ENCODE measurements at places on chromosomes 2 and 18.
A peak's percentile ranks its signal among the peaks of the same experiment; 100 is the strongest.

DNA sequence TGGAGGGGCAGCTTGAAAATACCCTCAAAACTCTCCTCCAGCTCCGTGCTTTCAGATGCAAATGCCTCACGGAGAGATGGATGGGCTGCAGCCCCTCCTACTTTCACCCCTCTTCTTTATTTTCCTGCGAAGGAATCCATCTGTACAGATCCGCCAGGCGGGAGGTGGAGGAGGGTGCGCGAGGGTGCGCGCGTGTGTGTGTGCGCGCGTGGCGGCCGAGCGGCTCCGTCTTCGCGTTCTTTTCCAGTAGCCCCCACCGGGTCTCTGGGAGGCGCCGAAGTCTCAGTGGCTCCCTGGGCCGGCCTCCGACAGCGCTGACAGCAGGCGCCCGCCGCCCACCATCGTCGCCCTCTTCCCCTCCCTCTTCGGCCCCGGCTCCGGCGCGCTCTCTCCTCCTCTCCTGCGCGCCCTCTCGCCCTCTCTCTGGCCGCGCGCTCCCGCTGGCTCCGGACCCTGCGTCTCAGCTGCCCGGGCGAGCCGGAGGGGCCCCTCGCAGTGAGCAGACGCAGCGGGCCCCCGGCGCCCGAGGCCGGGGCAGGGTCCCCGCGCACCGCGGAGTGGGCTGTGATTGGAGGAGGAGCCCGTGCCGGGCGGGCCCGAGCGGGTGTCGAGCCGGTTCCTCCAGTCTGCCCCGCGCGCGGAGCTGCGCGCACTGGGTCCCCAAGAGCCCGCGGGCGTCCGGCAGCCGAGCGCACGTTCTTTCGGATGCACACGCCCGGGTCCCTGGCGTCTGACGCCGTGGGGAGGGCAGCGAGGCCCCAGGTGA, at the start of gene CDH7:
Gene CDH7 (plus strand): TSS at position 624 of the 766 bp plus-strand sequence. CDS start 11,831 bp downstream, outside the sequence.
- DNase-seq = peak; percentile 25

DNA sequence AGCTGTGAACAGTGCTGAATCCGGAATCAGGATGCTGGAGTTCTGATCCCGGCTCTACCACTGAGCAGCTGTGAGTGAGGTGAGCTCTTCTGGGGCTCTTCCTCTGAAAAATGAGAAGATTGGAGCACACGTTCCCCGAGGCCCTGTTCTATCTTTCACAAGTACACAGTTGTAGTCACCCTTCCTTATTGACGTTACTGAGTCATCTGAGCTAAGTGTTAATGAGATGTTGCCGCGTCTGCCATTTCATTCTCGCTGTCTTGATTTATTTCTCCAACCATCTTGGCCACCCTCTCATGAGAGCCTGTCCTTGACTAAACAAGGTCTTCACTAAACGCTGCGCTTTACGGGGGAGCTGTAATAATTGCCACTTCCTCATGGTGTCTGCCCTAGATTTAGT, 31.9 kb upstream of the EFR3B start:
- DNase-seq = no peak

DNA sequence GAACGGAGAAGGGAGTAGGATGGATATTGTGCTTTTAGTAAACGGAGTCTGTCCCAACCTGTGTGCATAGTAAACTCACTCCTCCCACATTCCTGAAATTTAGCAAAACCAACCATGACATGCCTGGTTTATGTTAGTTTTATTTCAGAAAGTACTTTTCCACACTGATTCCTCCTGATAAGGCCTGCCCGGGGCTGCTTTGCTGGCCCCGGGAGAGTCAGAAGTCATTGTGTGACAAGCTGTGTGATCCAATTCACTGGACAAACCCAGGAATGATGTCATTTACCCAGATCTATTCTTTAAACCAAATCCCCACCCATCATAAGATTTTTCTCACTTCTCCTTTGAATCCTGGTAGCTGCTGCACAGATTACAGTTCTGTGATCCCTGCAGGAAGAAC, 109.0 kb downstream of the SETBP1 start:
- DNase-seq = no peak

- DNase-seq = no peak
Observed at GRCh38 chr2:43274055-43274454, 47.6 kb upstream of the ZFP36L2 start.

- no peak for DNase-seq
Observed at GRCh38 chr2:188117706-188118105, 174.0 kb upstream of the GULP1 start.

- DNase-seq = no peak
Observed at GRCh38 chr2:48753228-48753627, 2.3 kb downstream of the LHCGR start.

GRCh38 chr2:70922235-70923234, 13.2 kb upstream of the ATP6V1B1 start:
- no peak for DNase-seq

GRCh38 chr2:65456064-65456463, 23.7 kb upstream of the SPRED2 start:
- no peak for DNase-seq

DNA sequence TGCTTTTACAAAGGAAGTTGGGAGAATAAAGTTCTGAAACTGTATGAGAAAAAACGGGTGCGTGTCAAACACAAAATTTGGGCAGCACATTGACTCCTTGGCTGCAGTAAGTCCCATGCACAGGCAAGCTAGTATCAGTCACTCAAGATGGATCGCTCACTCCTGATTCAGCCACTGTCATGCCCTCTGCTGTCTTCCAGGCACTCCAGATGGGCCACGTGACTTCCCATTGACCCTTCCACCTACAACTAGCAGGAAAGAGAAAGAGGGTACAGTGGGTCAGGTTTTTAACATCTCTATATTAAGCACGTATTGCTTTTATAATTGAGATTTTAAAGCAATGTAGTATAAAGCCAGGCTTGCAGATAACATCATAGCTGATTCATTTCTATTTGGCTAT, 8.6 kb downstream of the ARHGEF33 start:
- no peak for DNase-seq

- DNase-seq = no peak
Observed at GRCh38 chr2:179861416-179862067, at the start of gene ZNF385B. Gene ZNF385B, minus strand, starts transcription at chr2:179861612.

DNA sequence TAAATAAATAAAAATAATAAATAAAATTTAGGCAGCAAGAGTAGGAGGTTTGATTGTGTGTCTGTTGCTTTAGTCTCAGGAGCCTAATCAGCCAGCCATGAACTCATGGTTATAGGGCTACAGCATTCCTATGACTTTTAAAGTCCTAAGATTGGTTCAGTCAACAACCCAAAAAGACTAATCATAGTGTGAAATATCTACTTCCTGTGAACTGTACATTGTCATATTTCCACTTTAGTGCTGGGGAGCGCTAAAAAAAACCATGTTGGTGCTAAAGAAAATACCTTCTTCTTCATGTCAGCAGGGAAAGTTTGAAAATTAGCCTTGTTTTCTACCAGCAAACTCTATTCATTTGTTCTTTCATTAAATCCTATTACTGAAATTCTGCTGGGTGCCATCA, 521.6 kb downstream of the RNF144A start:
- DNase-seq = no peak

DNA sequence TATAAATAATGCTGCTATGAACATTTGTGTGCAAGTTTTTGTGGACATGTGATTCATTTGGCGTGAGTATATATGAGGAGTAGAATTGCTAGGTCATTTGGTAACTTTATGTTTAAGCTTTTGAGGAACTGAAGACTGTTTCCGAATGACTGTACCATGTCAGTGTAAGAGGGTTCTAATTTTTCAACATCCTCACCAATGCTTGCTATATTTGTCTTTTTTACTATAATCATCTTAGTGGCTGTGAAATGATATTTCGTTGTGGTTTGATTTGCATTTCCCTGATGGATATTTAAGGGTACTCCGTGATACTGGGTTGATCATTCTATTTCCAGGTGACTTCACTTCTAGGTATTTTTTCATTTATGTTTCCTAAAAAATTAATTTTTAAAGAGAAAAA, 241.1 kb downstream of the BCL2 start:
- DNase-seq = no peak

GRCh38 chr2:212259226-212259625, 279.4 kb downstream of the ERBB4 start:
- DNase-seq = no peak

- DNase-seq = no peak
Observed at GRCh38 chr18:76860411-76860810, 38.1 kb downstream of the ZNF236 start.

- DNase-seq = no peak
Observed at GRCh38 chr18:21181766-21182165, 60.3 kb upstream of the GREB1L start.

DNA sequence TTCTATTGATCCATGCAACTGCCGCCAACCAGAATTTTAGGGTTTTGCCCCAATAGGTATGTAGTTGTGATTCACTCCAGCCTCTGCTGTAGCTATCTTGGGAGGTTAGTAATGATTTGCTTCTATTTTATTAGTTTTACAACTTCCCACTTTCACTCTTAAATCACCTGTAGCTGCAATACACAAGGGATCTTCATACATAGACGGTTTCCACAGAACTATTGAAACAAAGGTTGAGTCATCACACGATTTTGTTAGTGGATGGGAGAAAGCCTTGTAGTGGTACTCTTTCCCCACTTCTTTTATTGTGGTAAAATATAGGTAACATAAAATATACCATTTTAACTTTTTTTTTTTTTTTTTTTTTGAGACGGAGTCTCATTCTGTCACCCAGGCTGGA, 104.2 kb upstream of the SPRED2 start:
- no peak for DNase-seq

DNA sequence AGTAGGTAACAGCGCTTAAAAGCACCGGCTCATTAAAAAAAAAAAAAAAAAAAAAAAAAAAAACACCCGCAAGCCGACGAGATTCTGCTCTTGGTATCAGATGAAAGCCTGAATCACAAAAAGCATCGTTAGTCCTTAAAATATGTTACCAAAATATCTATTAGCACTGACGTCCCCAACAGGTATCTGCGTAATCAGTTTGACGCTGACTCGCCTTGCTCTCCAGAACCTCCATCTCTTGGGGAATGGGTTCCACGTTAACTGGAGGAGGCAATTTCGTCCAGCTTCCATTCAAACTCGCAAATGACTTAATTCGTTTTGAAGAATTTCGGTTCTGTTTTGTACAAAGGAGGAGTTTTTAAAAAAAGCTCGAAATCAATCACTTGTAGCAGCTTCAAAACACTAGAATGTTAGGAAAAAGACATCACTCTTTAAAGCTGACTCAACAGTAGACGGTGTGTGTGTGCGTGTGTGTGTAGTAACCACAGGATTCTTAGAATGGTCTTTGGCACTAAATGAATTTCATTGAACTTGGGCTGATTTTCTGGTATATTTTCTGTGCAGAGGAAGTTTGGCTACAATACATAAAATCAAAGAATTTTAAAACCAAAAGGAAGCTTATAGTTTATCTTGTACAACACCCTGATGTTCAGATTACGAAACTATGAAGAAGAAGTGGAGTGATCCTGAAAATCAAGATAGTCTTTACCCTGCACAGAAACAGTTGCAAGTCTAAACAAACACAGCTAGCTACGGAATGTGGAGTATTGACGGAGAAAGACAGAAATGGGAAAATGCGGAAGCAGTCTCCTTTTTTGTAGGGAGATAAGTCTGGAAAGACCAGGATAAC, 1.1 kb upstream of the PGAP1 start:
- peak; percentile 48 for DNase-seq

GRCh38 chr18:28855989-28856388, 679.1 kb upstream of the CDH2 start:
- no peak for DNase-seq

DNA sequence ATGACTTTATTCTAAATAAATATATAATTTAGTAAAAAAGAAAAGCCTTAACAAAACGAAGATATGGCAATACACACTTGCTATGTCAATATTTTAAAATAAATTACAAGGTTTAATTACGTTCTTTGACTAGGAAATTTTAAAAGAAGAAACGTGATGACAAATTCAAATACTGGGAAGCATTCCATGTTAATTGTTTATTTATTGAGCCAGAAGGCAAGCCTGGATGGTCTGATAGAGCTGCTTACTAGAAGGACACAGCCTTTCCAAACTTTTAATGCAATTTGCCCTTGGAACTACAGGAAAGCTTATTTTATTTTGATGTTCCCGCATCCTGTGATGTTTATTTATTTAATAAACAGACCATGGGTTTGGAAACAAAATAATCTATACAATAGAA, 33.4 kb upstream of the DSEL start:
- no peak for DNase-seq

DNA sequence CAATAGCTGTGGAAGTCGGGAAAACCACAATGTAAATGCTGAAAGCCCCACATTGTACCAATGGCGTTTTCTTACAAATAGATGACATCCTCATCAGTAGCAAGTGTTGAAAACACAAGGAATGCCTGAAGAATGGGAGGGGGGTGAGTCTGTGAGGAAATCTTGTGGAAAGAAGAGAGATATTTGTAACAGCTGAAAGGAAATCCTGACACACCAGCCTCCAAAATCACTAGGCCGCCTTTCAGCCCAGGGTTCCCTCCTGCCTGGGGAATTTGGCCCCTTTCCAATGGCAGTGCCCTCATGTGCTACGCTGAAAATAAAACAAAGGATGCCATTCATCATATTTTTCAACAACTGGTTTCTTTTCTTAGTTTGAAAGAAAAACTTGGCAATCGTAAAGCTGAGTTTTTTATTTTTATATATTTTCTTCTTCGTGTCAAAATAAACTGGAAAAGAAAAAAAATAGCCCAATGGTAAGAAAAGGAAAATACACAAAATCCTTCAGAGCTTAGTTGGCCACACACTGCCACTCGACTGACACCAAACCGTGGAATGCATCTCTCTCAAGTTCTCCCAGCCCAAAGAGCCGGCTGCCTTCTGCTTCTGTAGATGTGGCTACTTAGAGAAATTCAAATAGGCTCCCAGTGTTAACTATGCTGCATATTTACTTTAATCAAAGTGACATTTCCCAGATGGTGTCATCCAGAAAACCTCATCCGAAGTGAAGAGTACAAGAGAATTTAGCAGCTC, 52.0 kb downstream of the FTCDNL1 start:
- DNase-seq = peak; percentile 83

GRCh38 chr2:5102823-5103222, 589.4 kb upstream of the SOX11 start:
- no peak for DNase-seq

GRCh38 chr18:36406805-36407204, 109.3 kb downstream of the FHOD3 start:
- no peak for DNase-seq

GRCh38 chr2:71839826-71840225, 307.8 kb downstream of the CYP26B1 start:
- no peak for DNase-seq

GRCh38 chr2:25673300-25674076, at the start of gene DTNB:
Gene DTNB, minus strand, starts transcription at chr2:25673577. Its CDS starts 20,917 bp downstream, at chr2:25652660.
- DNase-seq = peak; percentile 81

GRCh38 chr18:43847164-43848091, 570.1 kb upstream of the SYT4 start:
- DNase-seq = no peak

DNA sequence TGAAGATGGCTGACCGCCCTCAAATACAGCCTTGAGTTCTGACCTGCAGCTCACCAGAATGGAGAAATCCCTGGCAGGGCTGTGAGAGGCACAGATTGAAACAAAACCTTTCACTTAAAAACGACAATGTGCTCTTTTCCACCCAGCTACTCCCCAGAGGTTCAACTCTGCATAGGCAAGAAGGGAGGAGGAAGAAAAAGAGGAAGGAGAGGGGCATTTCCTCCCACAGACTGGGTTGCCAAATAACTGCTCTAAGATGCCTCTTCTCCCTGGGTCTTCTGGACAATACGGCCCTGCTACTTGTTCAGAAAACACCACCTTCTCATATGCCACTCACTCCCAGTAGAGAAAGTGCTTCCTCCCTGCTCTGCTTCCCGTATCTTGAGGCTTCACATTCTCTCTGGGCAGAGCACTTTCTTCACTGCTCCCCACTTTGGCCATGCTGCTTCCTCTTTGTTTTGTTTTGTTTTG, 136.4 kb upstream of the SLC1A4 start:
- DNase-seq = peak; percentile 23

GRCh38 chr2:197121756-197122385, 188.7 kb downstream of the ANKRD44 start:
- DNase-seq = no peak

All from putamen (tissue), 1 donor.